ENCODE measurements at places on chromosomes 6 and 20.

DNA sequence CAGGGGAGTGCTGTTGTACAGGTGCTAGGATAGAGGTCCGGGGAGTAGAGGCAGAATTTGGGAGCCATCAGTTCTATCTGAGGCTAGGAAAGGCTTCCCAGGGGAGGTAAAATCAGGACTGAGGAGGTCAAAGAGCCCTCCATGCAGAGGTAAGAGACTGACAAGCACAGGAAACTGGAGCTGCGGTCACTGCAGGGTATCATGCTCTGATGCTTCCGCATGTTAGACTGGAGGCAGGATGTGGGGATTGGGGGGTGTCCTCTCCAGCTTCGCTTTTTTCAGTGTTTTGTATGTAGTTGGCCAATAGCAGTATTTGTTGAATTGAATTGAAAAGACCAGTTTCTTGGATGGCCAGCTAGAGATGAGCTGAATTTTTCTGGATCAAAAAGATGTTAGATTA, 87.8 kb downstream of the SLC22A3 start:
- no peak for DNase-seq

DNA sequence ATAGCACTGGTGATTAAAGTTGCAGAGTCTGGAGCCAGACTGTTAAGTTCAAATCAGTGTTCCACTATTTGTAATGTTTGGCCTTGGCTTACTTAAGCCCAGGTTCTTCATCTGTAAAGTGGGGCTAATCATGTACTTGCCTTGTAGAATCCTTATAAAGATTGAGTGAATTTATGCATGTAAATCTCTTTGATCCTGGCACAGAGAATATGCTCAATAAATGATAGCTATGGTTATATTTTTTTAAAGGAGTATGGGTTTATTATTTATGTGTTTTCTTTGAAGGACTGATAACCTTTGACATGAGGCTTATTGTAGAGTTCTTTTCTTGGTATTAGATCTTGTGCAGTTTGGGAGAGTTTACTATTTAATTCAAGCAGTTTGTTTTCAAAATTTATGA, 89.5 kb downstream of the CDKAL1 start:
- DNase-seq: no peak

DNA sequence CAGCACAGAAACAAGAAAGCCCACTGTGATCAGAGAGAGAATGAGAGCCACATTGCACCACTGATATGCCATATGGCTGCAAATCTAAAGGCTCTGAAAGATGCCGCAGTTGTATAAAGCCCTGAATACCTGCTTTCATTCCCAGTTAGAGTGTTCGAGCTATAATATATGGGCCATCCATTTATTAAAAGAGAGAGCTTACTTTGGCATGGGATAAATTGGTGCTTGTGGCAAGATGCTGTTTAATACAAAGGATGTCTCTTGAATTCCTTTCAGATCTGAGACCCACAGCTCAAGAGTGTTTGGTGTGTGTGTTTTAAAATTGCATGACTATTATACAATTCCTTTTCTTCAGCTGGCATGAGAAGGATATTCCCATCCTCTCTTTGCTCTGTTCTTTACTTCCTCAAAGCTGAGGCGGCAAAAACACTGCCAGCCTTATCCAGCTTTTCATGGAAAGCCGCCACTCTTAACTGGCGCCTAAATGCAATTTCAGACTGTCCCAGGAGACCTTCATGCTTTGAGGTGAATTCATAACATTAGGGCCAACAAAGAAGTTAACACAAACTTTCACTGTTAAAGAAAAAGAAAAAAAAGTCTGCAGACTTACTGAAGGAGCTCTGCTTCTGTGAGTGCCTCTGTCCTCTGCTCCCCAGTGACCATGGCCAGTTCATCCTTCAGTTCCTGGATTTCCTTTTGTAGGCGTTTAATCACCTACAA, 147.6 kb downstream of the KIF6 start:
- DNase-seq: no peak

- no peak for DNase-seq
Observed at GRCh38 chr20:15886250-15886649, 687.0 kb downstream of the KIF16B start.

DNA sequence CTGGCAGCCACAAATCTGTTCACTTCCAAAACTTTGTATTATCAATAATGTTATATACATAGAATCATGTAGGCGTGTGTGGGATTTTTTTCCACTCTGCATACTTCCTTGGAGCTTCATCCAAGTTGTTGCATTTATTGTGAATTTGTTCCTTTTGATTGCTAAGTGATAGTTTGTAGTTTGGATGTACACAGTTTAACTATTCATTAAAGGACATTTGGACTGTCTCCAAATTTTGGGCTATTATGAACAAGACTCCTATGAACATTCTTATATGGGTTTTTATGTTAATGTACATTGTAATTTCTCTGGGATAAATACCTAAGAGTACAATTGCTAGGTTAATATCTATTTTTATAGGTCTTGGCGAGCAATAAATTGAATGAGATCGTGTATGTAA, 36.2 kb upstream of the GCNT2 start:
- DNase-seq: no peak

DNA sequence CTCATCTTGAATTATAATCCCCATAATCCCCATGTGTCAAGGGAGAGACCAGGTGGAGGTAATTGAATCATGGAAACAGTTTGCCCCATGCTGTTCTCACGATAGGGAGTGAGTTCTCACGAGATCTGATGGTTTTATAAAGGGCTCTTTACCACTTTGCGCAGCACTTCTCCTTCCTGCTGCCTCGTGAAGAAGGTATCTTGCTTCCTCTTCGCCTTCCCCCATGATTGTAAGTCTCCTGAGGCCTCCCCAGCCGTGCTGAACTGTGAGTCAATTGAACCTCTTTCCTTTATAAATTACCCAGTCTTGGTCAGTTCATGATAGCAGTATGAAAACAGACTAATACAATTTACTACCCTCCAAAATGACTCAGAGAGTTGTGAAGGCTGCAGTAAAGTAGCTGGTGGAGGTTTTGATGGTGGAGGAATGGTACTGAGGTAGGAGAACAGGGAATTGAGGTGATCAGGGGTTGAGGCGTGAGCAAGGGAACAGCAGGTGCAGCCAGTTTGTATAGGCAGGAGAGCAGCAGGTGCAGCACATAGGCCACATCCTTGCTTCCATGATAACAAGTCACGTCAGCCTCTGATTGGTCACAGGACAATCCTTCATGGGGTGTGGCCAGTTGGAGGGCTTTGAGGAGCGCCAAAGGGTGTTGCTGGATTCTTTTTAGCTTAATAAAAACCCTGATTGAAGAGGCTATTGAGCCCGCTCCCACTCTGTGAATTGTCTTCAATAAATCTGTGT, 150.0 kb downstream of the CDC5L start:
- DNase-seq: no peak

GRCh38 chr20:34022151-34022838, 28.6 kb downstream of the RALY start:
- DNase-seq: peak; percentile 11

DNA sequence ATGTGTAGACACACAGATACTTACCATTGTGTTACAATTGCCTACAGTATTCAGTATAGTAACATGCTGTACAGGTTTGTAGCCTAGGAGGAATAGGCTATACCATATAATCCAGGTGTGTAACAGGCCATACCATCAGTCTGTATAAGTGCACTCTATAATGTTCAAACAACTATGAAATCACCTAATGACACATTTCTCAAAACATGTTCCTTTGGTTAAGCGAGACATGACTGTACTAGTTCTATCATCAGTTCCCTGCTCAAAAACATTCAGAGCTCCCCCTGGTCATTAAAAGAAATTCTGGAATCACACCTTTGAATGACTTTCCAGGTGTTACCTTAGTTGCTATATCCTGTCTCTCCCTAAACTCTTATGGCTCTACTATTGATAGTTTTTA, 70.4 kb upstream of the SLC2A12 start:
- no peak for DNase-seq

DNA sequence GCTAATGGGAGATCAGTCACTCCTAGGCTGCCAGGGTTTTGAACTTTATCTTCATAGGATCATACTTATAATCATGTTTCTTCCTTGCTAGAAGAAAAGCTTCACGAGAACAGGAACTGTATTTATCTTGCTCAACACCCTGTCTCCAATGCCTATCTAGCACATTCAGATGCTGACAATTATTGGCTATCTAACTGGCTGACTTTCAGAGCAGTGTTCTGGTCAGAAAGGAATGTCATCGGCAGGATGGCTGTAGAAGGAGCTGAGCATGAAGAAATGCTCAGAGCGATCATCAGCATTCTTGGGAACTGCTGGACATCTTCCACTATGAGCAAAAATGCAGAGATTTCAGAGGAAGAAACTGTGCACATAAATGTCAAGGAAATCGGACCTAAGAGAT, 628.0 kb upstream of the NRSN1 start:
- no peak for DNase-seq

DNA sequence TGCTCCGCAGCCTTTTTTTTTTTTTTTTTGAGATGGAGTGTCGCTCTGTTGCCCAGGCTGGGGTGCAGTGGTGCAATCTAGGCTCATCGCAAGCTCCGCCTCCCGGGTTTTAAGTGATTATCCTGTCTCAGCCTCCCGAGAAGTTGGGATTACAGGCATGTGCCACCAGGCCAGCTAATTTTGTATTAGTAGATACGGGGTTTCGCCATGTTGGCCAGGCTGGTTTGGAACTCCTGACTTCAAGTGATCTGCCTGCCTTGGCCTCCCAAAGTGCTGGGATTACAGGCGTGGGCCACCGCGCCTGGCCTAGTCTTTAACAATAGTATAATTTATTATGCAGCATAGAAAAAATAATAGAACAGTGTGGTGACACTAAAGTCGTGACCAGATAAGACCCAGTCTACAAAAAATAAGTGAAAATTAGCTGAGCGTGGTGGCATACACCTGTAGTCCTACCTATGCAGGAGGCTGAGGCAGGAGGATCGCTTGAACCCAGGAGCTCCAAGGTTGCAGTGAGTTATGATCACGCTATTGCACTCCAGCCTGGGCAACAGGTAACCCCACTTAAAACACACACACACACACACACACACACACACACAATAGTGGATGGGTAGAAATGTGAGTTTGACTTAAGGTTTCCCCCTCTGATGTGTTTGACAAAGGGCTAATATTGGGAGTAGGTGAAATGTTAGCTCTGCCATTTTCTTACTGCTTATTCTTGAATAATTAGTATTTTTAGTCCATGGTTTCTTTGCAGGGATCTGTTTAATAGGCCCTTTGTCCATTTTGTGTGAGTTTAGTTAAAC, 6.5 kb downstream of the PIM1 start:
- no peak for DNase-seq

GRCh38 chr6:170206317-170206621, 84.6 kb downstream of the DLL1 start:
- DNase-seq: no peak

DNA sequence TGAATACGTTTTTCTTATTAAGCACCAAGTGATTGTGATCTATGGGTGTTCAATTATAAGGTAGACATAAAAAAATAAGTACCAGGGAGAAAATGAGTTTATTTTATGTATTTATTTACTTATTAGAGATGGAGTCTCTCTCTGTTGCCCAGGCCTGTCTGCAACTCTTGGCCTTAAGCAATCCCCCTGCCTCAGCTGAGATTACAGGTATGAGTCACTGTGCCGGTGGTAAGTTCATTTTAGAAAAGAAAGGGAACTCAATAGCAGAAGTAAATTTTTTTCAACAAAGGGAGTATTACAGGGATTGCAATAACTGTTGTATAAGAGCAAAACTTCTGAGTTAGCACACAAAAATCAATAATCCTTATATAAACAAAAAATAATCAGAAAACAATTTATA, 98.7 kb upstream of the FUT9 start:
- DNase-seq: no peak

- no peak for DNase-seq
Observed at GRCh38 chr20:9255171-9255570, 186.3 kb downstream of the PLCB4 start.

- DNase-seq: no peak
Observed at GRCh38 chr6:19605624-19606023, 231.5 kb upstream of the ID4 start.

GRCh38 chr6:27312146-27312949, at the start of gene POM121L2:
POM121L2 (minus strand) TSS chr6:27312273; CDS start chr6:27312170, 103 bp downstream.
- peak; percentile 58 for DNase-seq

- DNase-seq: no peak
Observed at GRCh38 chr6:84353459-84354423, 126.3 kb upstream of the CEP162 start.

DNA sequence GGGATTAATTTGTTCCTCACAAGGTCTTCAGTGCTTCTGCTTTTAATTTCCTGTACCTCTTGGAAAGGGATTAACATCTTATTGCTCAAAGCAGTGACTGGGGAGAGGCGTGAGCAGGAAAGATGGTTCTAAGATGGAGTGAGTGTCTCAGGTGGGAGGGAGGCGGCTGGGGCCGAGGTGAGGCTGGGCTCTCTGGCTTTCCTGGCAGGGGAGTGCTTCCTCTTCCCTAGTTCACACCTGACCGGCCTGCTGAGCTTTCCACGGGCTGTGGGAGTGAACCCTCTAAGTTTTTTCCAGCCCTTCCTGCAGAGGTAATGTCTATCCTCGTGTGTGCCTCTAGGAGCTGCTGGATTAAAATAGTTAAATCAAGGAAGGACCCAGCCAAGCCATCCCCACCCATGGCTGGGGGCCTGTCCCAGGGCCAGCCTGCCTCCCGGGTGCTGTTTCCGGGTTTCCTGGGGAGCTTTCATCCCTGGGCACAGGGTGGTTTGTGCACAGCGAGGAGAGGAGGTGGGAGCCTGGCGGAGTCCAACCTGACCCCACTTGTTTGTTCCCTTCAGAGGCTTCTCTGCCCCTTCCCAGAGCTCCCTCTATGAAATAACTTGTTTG, 179.1 kb downstream of the TFAP2C start:
- DNase-seq: no peak

GRCh38 chr6:57432919-57433684, 115.7 kb downstream of the PRIM2 start:
- DNase-seq: no peak

DNA sequence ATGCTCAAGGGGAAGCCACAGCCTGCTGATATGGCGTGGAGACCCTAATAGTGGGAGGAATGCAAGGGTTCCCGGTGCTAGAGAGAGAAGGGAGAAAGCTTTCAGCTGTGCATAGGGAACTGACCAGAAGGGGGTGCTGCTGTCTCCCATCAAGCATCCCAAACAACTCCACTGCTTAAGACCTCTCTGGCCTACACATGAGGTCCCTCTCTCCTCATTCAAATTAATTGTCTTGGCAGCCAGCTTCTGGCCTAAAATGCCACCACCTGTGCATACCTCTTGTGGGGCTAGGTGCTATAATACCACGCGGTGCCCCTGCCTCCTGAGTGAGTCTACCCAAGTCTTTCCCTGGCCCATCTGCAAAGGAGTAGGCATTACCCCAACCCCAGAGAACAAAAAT, 14.5 kb downstream of the ADISSP start:
- DNase-seq: peak; percentile 61

- DNase-seq: no peak
Observed at GRCh38 chr6:119324718-119325117, 24.8 kb downstream of the MAN1A1 start.

GRCh38 chr6:109411034-109411433, 28.8 kb upstream of the CD164 start:
- DNase-seq: no peak

- no peak for DNase-seq
Observed at GRCh38 chr6:2314641-2315040, 69.2 kb upstream of the GMDS start.
